ENCODE measurements at places on chromosomes 1 and 21. TPM values are rescaled to one million over a fixed set of nuclear protein-coding genes. Genes with fewer than 3 reads are reported as not detected.

HSD17B7 gene
- 37.8 TPM for total RNA-seq

CD52 gene
- not detected for total RNA-seq

OR2T34 gene
- not detected for total RNA-seq

CFHR5 gene
- not detected for total RNA-seq

CRNN gene
- not detected for total RNA-seq

SAMD11 gene
- total RNA-seq: 0.25 TPM

UMODL1 gene
- not detected for total RNA-seq

CYP4X1 gene
- 1.3 TPM for total RNA-seq

ARHGAP30 gene
- 0.39 TPM for total RNA-seq

MANEAL gene
- total RNA-seq: 4.8 TPM

LCE1E gene
- total RNA-seq: not detected

CXADR gene
- 145 TPM for total RNA-seq

TRAF3IP3 gene
- total RNA-seq: not detected

GCSAML gene
- not detected for total RNA-seq
